Adrenal gland (tissue), 19 donors: ENCODE measurements at places on chromosomes 6 and 20.

DNA sequence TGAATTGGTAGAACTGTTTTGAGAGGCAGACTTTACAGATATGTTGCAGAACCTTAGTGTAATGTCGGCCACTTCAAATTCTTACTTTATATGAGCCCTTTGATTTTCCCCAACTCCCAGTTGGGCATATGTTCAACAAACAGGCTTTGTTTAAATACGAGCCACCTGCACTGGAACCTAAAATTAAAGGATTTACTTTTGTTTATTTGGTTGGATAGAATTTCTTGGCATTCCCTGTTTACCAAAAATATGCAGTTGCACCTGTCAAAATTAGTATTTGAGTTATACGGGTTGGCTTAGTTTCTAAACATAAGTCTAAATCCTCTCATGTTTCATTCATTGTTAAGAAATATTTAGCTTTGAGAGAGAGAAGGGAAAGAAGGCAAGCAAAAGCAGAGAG is 2.4 kb upstream of the GLYATL3 start:
- DNase-seq: no peak

GRCh38 chr6:9335431-9335830 is 900.1 kb upstream of the SLC35B3 start:
- no peak for DNase-seq

- DNase-seq: no peak
These were observed 79.7 kb downstream of the RNF217 start for GRCh38 chr6:125041740-125042459.

DNA sequence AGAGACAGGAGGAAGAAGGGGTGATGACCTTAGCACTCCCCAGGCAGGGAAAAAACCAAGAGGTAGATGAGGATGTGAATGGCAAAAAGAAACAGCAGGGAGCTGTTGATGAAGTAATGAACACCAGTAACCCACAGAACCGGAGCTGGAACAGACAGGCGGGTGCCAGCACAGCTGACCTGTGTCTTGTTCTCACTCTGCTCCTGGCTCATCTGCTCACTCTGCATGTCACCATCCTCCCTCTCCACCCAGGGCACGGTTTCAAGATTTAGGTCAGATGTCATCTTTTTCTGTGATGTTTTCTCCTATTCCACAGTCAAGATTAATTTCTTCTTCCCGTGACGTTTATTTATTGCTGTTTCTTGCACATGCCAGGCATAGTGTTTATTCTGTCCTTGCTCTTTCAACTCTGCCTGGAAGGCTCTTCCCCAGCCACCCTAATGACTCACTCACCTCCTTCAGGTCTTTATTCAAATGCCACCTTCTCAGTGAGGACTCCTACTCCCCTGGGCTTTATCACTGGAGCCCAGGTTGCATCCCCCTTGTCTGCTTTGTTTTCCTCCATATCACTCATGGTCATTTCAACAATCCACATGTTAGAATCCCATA is 164.5 kb upstream of the HDAC2 start:
- no peak for DNase-seq

GRCh38 chr6:161486361-161487216 is 212.7 kb upstream of the AGPAT4 start:
- peak; percentile 65 for DNase-seq

- DNase-seq: peak; percentile 53
These were observed 41.3 kb downstream of the SPDEF start for GRCh38 chr6:34514593-34515472.

DNA sequence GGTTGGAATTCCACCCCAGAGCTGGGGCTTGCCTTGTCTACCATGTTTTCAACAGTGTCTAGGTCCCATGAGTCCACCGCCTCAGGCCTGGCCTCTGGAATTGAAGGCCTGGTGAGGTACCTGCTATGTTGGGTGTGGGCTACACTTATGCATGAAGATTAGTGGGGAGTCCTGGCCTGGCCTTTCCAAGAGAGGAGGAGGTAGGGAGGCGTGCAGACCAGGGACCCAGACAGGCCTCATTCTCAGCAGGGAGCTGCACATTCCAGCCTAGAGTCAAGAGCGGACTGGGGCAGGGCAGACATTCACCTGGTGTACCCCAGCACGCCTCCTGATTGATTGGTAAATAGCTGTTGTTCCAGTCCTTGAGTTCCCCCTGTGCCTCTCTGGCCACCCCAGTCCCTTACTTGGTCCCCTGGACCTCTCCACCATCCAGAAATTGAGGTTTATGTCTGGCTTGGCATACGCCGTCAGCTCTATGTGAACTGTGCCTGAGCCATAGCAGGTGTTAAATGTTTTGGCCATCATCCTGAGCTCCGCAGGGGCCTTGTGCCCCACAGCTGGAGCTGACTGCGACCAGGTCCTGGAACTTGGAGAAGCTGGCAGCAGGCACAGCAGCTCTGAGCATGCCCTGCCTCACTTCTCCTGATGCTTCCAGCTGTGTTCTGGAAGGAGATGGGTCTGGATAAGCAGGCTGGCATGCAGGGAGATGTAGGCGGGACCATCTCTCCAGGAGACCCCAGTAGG is 8.2 kb upstream of the VEGFA start:
- DNase-seq: no peak

DNA sequence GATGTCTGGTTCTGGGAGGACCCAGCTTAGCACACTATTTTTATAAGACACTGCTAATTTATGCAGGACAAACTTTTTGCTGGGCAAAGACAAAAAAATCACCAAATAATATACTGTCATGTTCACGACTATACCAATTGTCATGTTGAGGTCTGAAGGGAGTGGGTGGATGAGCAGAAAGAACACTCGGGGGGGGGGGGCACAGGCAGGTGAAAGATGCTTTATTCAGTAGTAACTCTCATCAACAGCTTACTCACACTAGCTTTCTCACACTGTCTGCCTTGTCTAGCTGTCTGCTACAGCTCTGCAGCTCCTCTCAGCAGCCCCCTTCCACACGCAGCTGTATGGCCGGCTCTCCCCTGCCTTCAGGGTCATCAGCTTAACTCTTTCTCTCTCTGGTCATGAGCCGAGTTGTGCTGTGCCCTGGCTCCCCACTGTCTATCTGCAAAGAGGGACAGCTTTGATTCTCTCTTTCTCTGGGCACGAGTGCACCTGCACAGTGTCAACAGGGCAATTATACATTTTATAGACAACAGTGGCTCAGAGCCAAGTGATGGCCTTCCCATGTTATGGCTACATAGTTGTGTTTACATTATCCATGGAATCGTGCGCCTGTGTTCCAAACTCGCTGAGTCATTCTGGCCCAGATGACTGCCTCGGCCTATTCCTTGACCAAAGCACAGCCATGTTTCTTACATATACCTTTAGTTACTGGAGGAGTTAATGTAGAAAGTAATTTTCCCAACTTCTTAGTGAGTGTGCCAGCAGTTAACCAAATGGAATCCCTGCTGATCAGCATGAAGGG is 187.7 kb upstream of the PRSS16 start:
- no peak for DNase-seq

DNA sequence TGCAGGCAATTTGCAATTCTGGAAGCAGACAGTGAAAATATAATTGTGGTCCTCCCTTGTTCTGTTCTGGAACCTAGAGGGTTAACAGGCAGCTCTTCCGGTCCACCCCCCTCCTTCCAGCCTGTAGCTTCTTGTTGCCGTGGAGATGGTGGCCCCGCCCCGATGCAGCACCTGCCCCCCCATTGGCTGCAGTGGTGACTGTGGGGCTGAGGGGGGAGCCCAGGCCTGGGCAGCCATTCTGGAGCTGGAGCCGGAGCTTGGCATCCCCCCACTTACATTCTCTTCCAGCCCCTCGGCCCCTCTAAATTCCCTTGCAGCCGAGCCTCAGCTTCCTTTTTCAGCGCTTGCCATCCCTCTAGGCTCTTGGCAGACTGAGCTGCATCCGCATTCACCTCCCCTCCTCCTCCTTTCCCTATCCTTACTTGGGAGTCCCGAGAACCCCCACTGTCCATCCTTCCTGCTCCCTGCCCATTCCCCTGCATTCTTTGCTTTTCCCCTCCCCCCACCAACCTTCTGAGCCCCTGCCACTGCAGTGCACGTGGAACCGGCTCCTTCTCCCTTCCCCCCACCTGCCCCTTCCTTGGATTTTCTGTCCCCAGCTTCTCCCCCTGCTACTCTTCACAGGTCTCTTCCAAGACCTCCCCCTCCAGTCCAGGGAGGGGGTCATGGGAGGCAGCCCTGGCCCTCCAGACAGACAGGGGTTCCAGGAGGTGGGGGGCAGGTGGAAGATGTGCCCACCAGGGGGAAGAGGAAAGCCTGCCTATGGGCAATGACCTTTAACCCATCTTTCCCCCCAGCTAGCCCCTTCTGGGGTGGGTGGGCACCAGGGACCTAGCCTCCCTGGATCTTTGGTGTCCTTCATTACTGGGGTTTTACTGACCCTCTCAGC is 11.4 kb downstream of the SYNGAP1 start:
- peak; percentile 56 for DNase-seq
